Activated naive CD4-positive, alpha-beta T cell treated with anti-CD3 and anti-CD28 coated beads, Interleukin-2, amount 50 U/mL, for 72 hours (primary cell): ENCODE measurements at places on chromosomes 1 and 21. TPM values are rescaled to one million over a fixed set of nuclear protein-coding genes. Genes with fewer than 3 reads are reported as not detected.

DNA sequence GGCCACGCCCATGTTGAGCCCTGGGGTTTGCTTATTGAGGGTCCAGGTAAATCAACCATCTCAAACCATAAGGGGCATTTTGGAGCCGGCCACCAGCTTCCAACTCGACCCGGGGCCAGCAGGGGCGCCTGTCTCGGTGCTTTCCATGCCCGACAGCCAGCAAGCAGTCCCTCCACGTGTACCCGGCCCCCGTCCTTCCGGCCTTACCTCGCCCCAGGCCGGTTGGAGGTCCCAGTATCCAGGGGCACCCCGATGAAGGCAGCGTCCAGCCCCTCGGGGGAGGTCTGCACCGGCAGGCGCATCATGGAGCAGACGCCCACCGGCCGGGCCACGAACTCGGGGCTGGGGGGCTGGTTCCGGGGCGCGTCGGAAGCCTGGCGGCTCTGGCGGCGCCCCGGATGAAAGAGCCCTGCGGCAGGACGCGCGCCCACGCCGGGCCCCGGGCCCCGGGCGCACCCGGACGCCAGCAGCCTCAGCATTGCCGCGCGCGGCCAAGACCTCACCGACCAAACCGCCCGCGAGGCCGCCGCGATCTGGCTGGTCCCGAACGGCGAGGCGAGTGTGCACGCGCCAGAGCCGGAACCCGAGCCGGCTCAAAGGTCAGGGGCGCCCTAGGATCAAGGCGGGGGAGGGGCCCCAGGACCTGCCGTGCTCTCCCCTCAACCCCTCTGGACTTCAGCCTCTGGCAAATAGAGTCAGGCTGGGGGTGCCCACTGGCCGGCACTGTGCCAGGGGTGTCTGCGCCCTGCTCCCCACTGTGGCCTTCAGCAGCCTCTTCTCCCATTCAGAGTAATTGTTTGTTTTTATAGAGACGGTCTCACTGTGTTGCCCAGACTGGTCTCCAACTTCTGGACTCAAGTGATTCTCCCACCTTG is at the start of gene AGMAT:
Gene AGMAT (minus strand): TSS at position 563 of the 875 bp plus-strand sequence. CDS start 84 bp downstream, at position 479.
- peak; percentile 64 for DNase-seq

ORC1 gene
- total RNA-seq: 42.4 TPM

WDR64 gene
- total RNA-seq: not detected

TIE1 gene
- 0.36 TPM for total RNA-seq

DNA sequence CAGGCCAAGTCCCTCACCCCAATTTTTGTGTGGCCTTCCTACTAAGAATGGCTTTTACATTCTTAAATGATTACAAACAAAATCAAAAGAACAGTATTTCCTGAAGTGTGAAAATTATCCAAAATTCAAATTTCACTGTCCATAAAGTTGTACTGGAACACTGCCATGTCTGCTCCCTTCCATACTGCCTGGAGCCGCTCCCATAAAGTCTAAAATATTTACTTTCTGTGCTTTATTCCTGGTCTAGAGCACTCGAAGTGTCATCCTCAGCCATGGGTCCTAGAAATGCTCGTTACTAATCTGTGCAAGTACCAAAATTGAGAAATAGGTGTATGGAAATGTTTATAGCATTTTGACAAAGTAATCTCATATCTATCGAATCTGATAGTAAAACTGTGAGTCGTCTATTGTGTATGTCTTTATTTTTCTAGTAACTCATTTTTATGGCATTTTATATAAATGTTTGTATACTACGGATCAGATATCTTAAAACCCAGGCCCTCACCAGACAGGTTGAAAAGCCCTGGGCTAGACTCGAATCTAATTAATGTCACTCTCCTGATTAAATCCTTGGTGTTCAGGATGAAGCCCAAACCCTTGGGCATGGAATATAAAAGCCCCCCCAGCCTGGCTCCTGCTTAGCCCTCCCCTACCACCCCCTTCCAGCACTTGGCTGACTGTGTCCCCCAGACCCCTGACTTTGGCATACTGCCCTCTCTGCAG is 4.9 kb downstream of the LBR start:
- DNase-seq: no peak

DNA sequence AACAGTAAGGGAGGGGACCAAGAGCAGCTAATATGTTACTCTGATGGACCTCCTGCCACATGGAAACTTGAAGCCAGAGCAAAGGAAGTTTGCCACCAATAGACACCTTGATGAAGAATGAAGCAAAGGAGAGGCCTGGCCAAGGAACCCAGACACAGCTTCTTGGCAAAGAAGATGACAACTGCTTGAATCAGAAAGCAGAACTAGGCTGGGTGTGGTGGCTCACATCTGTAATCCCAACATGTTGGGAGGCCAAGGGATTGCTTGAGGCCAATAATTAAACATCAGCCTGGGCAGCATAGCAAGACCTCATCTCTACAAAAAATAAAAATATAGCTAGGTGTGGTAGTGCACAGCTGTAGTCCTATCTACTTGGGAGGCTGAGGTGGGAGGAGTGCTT is 31.7 kb upstream of the CAPZB start:
- DNase-seq: no peak

DNA sequence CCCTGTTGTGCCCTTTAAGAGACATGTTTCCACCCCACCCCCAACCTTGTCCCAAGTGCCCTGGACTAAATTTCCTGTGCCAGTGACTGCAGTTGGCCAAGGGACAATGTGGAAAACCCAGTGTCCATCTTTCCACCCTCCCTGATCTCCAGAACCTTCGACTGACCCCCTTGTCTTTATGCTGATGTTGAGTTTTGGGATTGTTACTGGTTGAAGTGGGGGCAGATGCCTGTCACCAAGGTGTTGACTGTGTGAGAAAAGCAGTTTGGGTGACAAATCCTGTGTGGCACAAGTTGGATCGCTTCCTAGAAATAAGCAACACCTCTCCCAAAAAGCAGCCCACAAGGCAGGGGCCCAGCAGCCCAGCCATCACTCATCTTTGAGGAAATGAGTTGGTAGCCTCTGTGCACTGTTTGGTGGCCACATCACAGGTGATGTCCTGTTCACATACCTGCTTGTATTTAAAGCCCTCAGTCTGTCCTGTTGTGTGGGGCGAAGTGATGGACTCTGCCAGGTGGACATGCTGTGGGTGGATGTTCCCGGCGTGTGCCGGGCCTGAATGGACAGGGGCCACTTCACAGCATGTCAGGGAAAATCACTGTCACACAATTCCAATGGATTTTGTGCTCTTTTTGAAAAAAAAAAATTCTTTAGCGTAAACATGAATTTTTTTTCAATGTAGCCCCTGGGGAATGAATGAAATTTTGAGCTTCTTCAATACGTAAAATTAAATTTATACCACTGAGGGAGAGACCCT is 6.6 kb upstream of the MIIP start:
- DNase-seq: no peak

GRCh38 chr1:30089024-30089430 is 634.4 kb downstream of the MATN1 start:
- DNase-seq: no peak

KRTAP24-1 gene
- not detected for total RNA-seq

- no peak for DNase-seq
These were observed 113.0 kb upstream of the VAV3 start for GRCh38 chr1:108077991-108078390.

LRRC53 gene
- not detected for total RNA-seq

CASZ1 gene
- 1.8 TPM for total RNA-seq

DNA sequence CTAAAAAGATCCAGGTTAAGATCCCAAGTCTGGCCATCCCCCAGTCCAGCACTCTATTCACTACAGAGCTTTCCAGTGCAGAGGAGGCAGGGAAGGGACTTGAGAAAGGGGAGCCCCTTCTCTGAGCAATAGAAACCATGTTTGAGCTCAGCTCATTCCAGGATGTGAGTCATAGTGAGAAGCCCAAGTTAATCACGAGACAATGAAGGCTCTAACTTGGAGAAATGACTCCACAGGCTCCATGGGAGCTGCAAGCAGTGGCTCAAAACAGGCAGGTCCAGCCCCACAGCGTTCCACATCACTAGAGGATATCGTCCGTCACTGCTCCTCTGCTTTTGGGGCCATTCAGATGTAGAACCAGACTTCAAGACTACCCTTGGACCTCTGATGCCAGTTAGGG is 59.1 kb downstream of the CAMK2N1 start:
- peak; percentile 56 for DNase-seq

FMOD gene
- 1.4 TPM for total RNA-seq

TGFB2 gene
- total RNA-seq: 0.07 TPM

- no peak for DNase-seq
These were observed 149.1 kb upstream of the HP1BP3 start for GRCh38 chr1:20936216-20936615.

KRTAP11-1 gene
- total RNA-seq: not detected

GRCh38 chr1:247453245-247453644 is 4.7 kb downstream of the OR2B11 start:
- DNase-seq: no peak

DNA sequence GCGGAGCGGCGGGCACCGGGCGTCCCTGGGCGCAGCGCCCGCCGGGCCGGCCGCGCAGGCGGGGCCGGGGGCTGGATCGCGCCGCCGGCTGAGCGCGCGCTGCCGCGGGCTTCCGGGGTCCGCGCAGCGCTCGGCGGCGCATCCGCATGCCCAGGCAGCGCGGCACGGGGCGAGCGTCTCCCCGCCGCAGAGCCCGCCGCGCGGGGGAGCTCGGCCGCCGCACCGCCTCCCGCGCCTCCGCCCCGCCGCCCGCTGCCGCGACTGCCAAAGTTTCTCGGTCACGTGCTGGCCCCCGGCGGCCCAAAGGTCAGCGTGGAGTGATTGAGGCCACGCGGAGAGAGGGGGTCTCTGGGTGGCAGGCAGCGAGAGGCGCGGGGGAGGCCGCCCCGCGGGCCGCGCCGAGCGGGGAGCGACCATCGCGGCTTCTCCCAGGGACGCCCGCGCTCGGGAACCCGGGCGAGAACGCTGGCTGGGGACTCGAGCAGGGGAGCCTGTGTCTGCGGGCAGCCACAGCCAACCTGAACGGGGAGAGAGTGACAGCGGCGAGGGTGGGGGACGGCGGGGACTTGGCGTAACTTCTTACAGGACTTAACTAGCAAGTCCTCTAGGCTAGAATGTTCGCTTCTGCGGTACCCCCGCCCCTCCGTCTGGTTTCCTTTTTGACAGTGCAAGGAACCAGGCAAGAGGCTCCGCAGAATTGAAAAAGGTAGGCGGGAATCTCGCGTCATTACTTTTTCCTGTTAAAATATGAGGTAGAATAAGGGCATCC is at the start of gene ILDR2:
Gene ILDR2 (minus strand): TSS at position 180 of the 769 bp plus-strand sequence. CDS start 272 bp downstream, outside the sequence.
- peak; percentile 64 for DNase-seq

AK5 gene
- total RNA-seq: 1.9 TPM

TPTE gene
- not detected for total RNA-seq

DNA sequence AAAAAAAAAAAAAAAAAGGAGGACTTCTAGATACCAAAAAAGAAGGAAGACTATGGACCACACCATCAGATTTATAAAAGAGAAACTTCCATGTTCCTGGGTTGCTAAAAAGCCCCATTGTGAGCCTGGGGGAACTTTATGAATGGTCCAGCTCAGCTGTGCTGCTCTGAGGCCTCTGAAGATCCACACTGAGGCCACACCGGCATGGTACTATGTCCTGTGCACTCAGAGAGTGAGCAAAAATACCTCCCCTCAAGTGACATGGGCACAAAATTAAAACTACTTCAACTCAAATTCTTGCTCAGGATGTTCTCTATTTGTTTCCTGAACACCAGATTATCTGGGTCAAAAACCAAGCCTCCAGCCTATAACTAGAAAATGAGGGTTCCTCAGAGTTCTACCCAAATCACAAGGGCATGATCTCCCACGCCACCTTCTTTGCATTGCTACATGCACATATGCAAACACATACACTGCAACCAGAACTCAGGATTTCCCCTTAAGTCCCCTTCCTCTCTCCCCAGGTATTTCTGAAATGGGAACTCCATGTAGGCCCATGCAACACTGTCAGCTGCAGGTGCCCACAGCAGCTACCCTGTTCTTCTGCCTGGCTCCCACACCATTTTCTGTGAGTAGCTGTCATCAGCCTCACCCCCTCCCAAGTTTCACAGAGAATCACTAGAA is 94.4 kb downstream of the SH3GLB1 start:
- DNase-seq: no peak

DNA sequence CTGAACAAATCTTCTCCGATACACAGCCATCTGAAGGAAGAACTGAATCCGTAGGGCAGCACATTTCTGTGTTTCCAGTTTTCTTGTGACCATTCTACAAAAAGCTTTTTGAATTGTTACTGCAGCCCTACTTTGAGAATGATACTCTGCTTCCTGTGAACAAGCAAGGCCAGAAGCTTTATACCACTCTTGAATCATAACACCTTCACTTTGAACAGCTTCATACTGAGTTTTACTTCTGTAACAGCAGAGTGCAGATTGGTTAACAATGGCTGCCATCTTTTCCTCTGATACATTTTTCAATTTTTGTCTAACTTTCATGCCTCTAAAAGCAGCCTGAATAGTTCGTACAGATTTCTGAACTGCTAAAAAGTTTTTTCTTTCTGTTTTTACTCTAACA is 33.6 kb upstream of the F13B start:
- DNase-seq: no peak

GRCh38 chr1:216425577-216425976 is 2.3 kb upstream of the USH2A start:
- DNase-seq: no peak

DNA sequence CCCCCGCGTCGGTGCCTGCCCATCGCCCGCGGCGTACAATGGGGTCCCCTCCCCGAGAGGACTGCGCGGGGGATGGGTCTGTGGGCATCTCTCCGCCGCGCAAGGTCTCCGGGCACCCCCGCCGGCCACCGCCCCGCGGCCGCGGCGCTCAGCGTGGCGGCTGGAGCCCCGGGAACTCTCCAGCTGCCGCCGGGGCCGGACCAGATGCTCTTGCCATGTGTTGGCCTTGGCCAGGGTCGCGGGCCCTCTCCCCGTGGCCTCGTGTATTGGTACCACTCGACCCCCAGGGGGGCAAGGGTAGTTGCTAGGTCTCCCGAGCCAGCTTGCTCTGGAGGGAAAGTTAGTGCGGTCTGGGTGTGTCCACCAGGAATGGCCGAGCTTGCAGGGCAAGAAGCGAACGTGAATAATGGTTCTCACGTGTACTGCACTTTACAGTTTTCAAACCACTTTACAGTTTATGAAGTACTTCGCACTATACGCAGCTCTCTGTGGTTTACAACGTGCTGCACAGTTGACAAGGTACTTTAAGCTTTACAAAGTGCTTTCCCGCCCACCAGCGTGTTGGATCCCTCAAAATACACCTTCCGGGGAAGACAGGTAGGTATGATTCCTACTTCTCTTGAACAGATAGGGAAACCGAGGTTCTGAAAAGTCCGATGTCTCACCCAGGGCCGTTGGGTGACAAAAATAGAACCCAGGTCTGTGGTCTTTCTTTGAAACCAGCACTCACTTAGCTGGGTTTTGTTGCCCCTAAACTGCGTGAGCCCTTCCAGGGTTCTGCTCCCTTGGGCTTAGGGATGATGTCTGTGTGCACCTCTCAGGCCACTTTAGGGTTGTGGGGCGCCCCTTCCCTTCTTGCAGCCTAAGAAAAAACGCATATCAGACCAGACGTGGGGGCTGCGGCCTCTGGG is 1.2 kb downstream of the EPHB2 start:
- no peak for DNase-seq

DNA sequence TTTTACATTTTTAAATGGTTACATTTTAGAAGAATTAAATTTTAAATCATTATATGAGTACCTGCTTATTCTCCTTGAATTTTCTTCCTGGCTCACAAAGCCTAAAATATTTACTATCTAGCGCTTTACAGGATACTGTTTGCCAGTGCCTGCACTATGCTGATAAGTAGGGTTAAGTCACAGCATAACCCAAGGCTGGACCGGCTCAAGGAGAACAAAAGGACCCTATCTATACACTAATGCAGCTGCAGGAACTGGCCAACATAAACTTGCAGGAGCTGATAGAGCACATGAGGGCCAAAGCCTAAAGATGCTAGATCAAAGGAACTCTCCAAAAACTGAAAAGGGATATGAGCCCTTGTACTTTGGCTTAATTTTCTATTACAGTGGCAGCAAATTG is 1086.9 kb upstream of the TMPRSS15 start:
- DNase-seq: no peak
